Substantia nigra (tissue), 51 donors: ENCODE measurements at places on chromosomes 13 and 19.

- no peak for DNase-seq
These were observed 2.9 kb upstream of the UFM1 start for GRCh38 chr13:38346764-38347163.

GRCh38 chr13:99385940-99386339, 78.7 kb upstream of the GPR183 start:
- DNase-seq: no peak

DNA sequence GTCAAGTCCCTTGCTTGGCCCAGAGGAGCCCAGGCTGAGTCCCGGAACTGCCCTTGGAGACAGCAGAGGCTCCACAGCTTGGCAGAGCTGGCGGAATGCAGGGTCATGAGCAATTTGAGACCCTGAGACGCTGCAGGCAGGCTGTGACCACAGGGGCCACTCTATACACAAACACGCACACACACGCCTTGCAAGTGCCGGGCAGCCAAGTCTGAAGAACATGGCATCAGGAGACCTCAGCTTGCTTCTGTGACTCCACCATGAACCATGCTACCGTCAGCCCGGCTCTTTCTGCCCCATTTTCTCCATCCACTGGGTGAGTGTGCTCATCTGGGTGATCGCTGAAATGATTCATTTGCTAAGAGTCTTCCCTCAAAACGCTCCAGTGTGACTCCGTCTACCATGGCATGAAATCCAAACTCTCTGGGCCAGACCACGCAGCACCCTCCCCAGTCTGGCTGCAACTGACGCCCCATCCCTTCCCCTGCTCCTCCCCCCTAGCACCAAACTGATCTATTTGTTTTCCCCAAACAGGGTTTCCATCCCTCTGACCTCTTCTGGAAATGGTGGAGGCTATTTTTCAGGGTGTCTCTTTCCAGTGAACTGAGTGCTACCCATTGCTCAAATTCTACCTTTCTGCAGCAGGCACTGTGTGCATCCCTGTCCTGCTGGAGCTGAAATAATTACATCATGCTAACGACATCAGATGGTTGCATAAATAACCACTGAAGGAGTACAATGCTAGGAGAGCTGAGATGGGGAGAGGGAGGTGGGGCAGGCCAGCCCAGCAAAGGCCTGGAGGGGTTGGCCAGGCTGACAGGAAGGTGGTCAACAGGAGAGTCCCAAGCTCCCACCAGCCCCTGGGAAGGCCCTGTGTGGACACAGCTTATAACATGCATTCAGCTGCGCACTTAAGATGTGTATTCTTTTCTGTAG, 3.1 kb downstream of the CARS2 start:
- DNase-seq: no peak

DNA sequence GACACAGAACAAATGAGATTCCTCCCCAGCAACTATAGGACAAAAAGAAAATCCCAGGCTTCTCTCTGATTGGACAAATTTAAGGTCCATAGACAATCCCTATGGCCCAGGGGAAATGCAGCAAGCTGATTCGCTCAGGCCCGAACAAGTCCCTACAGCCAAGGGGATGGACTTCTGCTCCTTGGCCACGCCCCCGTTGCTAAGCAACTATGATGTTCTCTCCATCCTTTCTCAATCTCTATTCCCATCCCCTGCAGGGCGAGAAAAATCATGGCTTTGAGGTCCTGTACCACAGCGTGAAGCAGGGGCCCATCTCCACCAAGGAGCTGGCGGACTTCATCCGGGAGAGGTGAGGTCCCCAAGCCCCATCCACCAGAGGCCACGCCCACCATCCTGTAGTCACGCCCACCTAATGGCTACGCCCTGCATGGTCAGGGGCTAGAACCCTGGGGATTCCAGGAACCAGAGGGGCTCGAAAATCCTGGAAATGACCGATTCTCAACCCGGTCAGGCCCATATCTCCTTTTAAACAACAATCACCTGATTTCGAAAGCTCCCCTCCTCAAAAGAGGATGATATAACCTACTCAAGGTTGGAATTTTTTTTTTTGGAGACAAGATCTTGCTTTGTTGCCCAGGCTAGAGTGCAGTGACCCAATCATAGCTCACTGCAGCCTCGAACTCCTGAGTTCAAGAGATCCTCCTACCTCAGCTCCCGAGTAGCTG, 11.4 kb downstream of the FCHO1 start:
- DNase-seq: peak; percentile 43

GRCh38 chr13:51118809-51119431, 7.8 kb upstream of the C13orf42 start:
- DNase-seq: no peak

DNA sequence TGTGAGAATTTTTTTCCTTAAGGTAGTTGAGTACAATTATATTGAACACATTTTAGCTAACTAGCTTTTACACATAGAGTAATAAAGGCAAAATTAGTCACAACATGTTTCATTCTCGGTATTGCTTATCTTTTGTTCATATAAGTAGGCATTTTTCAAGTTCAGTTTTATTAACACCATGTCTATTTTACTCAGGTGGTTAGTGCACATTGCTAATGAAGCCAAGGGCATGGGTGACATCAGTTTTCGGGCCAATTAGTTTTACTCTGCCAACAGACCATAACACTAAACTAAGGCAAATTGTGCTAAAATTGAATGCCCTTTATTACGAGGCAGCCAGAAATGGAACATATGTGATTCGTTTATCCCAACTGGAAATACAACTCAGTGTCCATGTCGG, 19.6 kb upstream of the PCDH17 start:
- DNase-seq: no peak
